ENCODE measurements at places on chromosomes 4 and X. TPM values are rescaled to one million over a fixed set of nuclear protein-coding genes. Genes with fewer than 3 reads are reported as not detected.

- peaks cover 7% of the 10 kb centered on the region for H3K4me1 ChIP-seq
- no peak overlapping the region for H3K27ac ChIP-seq
- H3K4me3 ChIP-seq: no peak overlapping the region
- peaks cover 3% of the 10 kb centered on the region for H3K27me3 ChIP-seq
These were observed 88.3 kb downstream of the HUWE1 start for GRCh38 chrX:53598169-53598568.

- H3K36me3 ChIP-seq: no peaks in the 10 kb centered on the region
- no peak overlapping the region for H3K27ac ChIP-seq
- no peaks in the 10 kb centered on the region for H3K27me3 ChIP-seq
- H3K4me3 ChIP-seq: no peak overlapping the region
- peaks cover 16% of the 10 kb centered on the region for H3K4me1 ChIP-seq
These were observed 20.4 kb upstream of the SEPSECS start for GRCh38 chr4:25180524-25181131.

- H3K27ac ChIP-seq: no peak overlapping the region
- H3K4me1 ChIP-seq: no peaks in the 10 kb centered on the region
- no peak for DNase-seq
These were observed 141.5 kb upstream of the MTMR8 start for GRCh38 chrX:64536736-64537135.

DNA sequence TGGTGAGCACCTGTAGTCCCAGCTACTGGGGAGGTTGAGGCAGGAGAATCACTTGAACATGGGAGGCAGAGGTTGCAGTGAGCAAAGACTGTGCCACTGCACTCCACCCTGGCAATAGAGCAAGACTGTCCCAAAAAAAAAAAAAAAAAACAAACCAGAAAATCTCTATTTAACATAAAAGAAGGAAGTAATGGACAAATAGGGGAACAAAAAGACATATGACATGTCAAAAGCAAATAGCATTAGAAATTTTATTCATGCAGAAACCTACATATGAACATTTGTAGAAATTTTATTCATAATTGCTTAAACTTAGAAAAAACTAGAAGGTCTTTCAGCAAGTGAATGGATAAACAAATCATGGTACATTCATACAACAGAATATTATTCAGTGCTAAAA is 97.1 kb upstream of the SH3RF1 start:
- no peaks in the 10 kb centered on the region for H3K4me1 ChIP-seq
- no peaks in the 10 kb centered on the region for H3K36me3 ChIP-seq
- no peak for DNase-seq
- peaks cover 5% of the 10 kb centered on the region for H3K27me3 ChIP-seq
- H3K4me3 ChIP-seq: no peak overlapping the region

DNA sequence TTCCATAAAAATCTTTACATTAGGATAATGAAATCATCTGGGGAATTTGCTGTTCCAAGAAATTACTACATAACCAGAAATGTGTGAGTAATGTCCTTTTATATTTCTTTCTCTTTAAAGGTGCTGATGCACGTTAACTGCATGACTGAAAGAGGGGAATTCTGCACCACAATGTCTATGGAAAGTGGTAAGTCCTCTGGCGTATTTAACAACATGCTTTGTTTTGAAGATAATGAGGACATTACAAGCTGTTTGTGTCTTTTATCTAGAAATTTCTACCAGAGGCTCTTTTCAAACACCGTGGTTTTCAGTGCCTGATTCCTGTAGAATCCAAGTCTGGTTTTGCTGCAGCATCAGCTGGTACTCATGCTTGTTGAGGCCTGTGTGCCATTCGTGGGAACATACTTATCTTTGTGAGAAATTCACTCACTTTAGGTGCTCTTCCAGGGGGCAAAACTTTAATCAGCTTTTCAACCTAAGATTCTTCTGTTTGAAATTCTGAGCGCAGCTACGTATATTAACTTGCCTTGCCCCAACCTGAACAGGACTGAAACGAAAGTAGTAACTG is 257.2 kb downstream of the PDHA2 start:
- no peaks in the 10 kb centered on the region for H3K27me3 ChIP-seq
- no peaks in the 10 kb centered on the region for H3K36me3 ChIP-seq
- H3K4me3 ChIP-seq: no peak overlapping the region
- no peak for DNase-seq
- H3K27ac ChIP-seq: no peak overlapping the region

DNA sequence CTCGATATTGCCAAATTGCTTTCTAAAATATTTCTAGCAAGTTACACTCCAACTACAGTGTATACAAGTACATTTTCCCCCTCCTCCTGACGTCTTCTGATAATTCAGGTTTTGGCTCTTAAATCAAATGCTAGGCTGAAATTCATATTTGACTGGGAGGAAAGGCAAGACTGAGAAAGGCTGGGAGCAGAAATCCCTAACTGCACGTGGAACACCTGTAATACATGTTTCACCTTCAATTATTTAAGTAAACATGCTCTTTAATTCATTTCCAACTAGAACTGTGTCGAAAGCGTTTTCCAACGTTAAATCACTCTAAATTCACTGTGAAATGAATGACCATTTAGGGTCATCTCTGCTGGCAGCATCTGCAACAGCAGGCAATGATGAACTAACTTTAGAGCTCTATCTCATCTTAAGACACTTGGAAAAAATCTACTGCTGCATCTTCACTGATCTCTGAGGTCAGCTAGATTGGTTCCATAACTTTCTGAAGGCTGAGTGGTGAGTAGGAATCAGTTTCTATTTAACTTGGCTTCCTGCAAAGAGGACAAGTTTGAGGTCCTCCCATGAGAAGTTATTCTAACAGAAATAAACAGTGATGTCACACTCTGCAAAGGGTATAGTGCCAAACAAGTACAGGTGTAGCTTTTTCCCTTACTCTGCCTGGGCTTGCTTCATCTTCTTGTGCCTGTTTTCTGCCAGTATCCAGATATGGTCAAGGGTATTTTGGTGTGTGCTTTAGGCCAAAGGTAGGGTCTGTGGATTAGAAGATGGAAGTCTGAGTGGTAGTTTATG is 144.3 kb upstream of the PAK3 start:
- no peak for DNase-seq
- H3K36me3 ChIP-seq: no peaks in the 10 kb centered on the region
- no peak overlapping the region for H3K4me3 ChIP-seq

GRCh38 chrX:118773782-118774181 is 46.4 kb downstream of the IL13RA1 start:
- H3K4me3 ChIP-seq: no peak overlapping the region
- no peaks in the 10 kb centered on the region for H3K4me1 ChIP-seq
- H3K27me3 ChIP-seq: peaks cover 16% of the 10 kb centered on the region
- DNase-seq: no peak
- no peak overlapping the region for H3K27ac ChIP-seq
- no peaks in the 10 kb centered on the region for H3K36me3 ChIP-seq

The UNC5C gene
- total RNA-seq: not detected

The ZNF595 gene
- total RNA-seq: 33.4 TPM

The LUZP4 gene
- not detected for total RNA-seq

The WDR45 gene
- 62.3 TPM for total RNA-seq

The GRID2 gene
- not detected for total RNA-seq
